A549 treated with Mapracorat at 1 μM for 4 hours (cell line): ENCODE measurements at places on chromosomes 2 and 18. TPM values are rescaled to one million over a fixed set of nuclear protein-coding genes. Genes with fewer than 3 reads are reported as not detected.

Gene VWA3B
- total RNA-seq, result 0.33 to 0.80 TPM (median 0.37 TPM) in 3 of 5 replicates, not detected in the others

Gene SPAG16
- total RNA-seq, result 10.3 to 13.8 TPM (median 12.2 TPM) in 5 replicates

Gene GPR55
- total RNA-seq, result 0.04 TPM in 1 of 5 replicates, not detected in the others

Gene CAPN13
- total RNA-seq, result 0.07 to 0.12 TPM (median 0.09 TPM) in 3 of 5 replicates, not detected in the others

Gene SP9
- total RNA-seq, result 1.4 to 2.6 TPM (median 2.1 TPM) in 5 replicates

Gene RGPD6
- 8.0 to 11.4 TPM (median 9.8 TPM) in 5 replicates for total RNA-seq

Gene LYPD6
- total RNA-seq, result 0.05 to 0.11 TPM (median 0.08 TPM) in 5 replicates

Gene PLGLB1
- 0.48 to 1.1 TPM (median 0.71 TPM) in 4 of 5 replicates, not detected in the other for total RNA-seq

Gene TUBA4A
- 250 to 402 TPM (median 282 TPM) in 5 replicates for total RNA-seq

Gene ST6GAL2
- total RNA-seq, result 13.0 to 17.3 TPM (median 16.8 TPM) in 5 replicates

Gene GREB1L
- total RNA-seq, result 2.8 to 4.3 TPM (median 3.7 TPM) in 5 replicates

Gene AQP4
- total RNA-seq, result not detected in 5 replicates

Gene CYB5A
- total RNA-seq, result 123 to 145 TPM (median 131 TPM) in 5 replicates

Gene CYP27A1
- total RNA-seq, result 0.14 to 0.16 TPM (median 0.15 TPM) in 3 of 5 replicates, not detected in the others

Gene SLC9A4
- total RNA-seq, result not detected in 5 replicates

Gene NCK2
- total RNA-seq, result 22.5 to 28.4 TPM (median 25.6 TPM) in 5 replicates

Gene DCTN1
- total RNA-seq, result 112 to 150 TPM (median 144 TPM) in 5 replicates

Gene SCYGR4
- total RNA-seq, result not detected in 5 replicates

Gene SPATS2L
- 121 to 132 TPM (median 127 TPM) in 5 replicates for total RNA-seq

Gene ALPP
- total RNA-seq, result 5.1 to 7.2 TPM (median 6.8 TPM) in 5 replicates

Gene TBR1
- 0.03 to 0.08 TPM in 2 of 5 replicates, not detected in the others for total RNA-seq

Gene RAX
- total RNA-seq, result not detected in 5 replicates

Gene GPAT2
- total RNA-seq, result not detected in 5 replicates

Gene WDCP
- total RNA-seq, result 11.7 to 14.3 TPM (median 12.9 TPM) in 5 replicates

Gene IL18R1
- 1.0 to 1.5 TPM (median 1.3 TPM) in 5 replicates for total RNA-seq

Gene MAPK4
- total RNA-seq, result 0.12 to 0.23 TPM (median 0.14 TPM) in 5 replicates

Gene PRKAG3
- not detected in 5 replicates for total RNA-seq

Gene PDE1A
- total RNA-seq, result 0.11 to 0.15 TPM (median 0.12 TPM) in 4 of 5 replicates, not detected in the other

Gene IRS1
- total RNA-seq, result 11.5 to 17.0 TPM (median 15.6 TPM) in 5 replicates

Gene FRZB
- total RNA-seq, result 0.07 to 0.16 TPM (median 0.12 TPM) in 5 replicates

Gene BCL11A
- 0.02 to 0.52 TPM (median 0.05 TPM) in 5 replicates for total RNA-seq

Gene SLC30A3
- total RNA-seq, result 2.1 to 4.0 TPM (median 3.3 TPM) in 5 replicates
